Substantia nigra (tissue), 51 donors: ENCODE measurements at places on chromosomes 6 and 20.

- no peak for DNase-seq
Measured at GRCh38 chr6:46032110-46032998, 16.7 kb upstream of the CLIC5 start.

GRCh38 chr6:164075981-164076615 is 661.6 kb downstream of the QKI start:
- no peak for DNase-seq

DNA sequence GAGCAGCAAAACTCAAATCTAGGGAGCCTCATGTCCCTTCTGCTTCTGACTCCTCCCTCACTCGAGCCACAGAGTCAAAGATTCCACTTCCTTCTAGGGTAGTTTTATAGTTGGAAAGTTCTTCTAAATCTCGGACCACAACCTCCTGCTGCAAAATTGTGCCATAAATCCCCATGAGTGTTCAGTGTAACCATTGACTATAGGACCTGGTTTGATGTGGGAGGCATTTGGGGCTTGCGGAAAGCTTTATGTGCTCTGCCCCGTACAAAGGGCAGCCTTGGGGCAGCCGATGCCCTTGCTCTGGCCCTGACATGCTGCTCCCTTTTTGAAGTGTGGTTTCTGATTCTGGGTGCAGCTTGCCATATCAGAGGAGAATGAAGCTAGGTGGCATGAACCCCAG is 43.6 kb upstream of the IER3 start:
- DNase-seq: no peak

DNA sequence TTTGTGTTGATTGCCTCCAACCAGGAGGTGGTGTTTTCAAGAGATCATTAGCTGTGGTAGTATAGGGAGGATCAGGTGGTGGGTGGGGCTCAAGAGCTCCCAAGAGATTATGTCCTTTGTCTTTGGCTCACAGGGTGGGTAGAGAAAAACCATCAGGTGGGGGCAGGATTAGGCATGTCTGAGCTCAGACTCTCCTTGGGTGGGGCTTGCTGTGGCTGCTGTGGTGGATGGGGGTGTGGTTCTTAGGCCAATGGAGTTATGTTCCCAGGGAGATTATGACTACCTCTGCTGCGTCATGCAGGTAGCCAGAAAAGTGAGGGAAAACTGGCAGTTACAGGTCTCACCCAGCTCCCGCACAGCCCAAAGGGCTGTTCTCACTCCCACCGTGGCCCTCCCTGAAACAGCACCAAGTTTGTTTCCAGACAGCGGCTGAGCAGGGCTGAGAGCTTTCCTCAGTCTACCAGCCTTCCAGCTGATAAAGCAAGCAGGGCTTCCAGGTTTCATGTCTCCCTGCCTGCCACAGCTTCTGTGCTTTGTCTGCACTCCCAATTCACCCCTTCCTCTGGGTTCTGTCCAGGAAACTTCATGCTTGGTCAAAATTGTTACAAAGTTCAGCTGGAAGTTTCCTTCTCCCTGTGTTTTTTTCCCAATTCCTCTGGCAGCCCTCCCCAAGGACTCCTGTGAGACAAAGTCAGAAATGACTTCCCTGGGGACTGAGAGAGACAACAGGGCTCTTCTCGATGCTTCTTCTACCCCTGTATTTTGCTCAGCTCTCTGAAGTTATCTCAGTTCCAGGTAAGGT is 481.1 kb upstream of the MAN1A1 start:
- no peak for DNase-seq

DNA sequence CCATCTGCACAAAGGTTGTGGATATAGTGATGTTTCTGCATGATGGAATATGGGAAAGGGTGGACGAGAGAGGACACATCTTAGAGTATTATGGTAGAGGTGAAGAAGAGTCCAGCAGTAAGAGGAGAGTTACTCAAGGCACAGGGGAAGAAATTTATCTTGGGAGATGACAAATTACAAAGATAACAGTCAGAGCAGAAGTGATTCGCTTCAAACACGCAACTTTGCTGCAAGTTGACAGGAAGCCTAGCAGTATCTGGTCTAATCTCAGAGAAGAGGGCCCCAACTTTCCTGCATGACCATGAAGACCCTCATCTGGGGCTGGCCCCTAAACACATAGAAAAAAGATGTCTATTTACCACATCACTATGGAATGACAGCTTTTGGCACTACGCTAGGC is 1.2 kb upstream of the CALHM6 start:
- no peak for DNase-seq

- no peak for DNase-seq
Measured at GRCh38 chr6:4377603-4378002, 242.2 kb upstream of the ECI2 start.

- no peak for DNase-seq
Measured at GRCh38 chr6:5617179-5617578, 355.9 kb downstream of the FARS2 start.

- DNase-seq: no peak
Measured at GRCh38 chr6:93226822-93227221, 192.5 kb downstream of the EPHA7 start.

DNA sequence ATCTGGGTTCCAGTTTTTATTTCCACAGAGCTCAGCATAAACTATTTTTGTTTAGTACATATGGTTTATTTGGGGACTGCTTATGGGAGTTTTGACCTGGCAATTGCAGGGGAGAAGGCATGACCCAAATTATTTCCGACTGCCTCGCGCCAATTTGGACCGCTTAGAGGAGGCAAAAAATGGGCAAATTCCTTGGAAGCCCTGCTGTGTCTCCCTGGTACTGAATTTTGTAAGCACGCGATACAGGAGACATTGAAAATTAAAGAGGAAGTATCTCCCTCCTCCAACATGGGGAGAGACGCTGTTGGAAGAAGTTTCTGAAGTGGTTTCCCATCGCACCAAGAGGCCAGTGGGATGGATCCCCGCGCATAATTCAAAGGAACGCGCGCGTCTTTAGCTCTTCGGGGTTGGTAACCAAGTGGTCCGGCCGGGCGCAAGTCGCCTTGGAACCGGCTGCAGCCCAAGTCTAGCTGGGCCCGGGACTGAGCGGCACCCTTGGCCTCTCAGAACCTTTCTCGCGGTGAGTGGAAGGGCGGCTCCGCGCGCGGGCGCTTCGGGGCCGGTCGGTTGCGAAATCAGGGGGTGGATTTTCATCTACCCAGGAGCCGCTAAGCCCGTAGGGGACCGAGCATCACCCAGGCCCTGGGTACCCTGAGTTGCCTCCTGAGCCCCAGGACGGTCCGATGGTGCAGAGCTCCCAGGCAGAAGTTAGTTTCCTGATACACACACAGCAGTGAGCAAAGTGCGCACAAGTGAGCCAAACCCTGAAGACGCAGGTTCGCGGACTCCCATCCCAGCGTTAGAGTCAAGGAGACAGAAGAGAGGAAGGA is 6.2 kb downstream of the NKX2-2 start:
- no peak for DNase-seq

- no peak for DNase-seq
Measured at GRCh38 chr20:4730780-4731179, 9.1 kb downstream of the PRND start.

DNA sequence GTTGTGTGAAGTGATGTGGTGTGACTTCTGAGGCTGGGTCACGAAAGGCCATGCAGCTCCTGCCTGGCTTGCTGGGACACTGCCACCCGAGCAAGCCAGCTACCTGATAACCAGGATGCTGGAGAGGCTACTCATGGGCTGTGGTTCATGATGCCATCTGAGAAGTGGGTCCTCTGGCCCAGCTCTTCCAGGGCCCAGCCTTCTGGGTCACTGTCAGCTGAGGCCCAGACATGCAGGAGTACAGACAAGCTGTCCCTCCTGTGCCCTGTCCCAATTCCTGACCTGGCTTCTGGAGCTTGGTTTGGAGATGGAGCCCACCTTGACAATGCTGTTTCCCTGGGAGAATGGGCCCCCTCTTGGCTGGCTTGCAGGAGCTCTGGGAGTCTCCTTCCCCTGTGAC is 87.0 kb downstream of the DHX35 start:
- no peak for DNase-seq

GRCh38 chr20:22611636-22612035 is 27.3 kb upstream of the FOXA2 start:
- no peak for DNase-seq
